ENCODE measurements at places on chromosomes 5 and 9.
A peak's percentile ranks its signal among the peaks of the same experiment; 100 is the strongest.

DNA sequence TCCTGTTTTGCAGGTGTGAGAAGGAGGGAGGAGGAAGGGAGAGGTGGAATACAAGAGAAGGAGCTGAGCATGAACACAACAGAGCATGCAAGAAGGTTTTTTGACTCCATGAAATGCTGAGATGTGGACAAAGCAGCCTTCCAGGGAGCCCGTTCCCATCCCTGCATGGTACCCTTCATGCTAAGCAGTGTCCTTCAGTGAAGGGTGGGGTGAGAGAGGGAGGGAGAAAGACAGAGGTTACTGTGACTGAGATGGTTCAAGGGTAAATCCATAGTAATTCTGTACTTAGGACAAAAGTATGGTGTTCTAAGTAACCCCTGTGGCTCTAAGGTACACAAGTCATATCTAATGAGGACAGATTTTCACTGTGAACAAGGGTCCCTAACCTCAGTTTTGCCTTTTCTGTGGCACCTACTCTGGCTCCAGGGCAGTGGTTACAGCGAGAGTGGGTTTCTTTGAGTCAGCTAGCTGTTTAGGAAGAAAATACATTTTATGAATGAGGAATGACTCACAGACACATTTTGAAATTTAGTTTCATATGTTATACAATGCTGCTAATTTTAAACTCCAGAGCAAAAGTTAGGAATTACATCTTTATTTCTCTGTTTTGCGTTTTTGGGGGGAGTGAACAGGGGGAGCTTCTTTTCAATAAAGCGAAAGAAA lies 184.9 kb upstream of the SLC12A2 start:
- DNase-seq, result no peak

DNA sequence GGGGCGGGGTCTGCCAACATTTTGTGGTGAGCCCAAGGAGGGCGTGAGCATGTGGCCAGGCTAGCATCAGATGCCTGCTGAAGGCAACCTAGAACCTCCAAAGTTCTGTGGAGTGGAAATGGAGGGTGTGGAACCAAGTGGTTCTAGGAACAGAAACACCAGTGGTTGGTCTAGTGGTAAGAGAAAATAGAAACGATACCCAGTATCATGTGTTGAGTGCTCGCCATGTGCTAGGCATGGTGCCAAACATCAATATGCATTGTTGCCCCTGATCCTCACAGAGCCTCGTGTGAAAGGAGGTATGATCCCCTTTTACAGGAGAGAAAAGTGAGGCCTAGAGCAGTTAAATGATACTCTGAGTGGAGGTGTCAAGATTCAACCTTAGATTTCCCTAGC lies 31.5 kb upstream of the MVB12B start:
- no peak for DNase-seq

- DNase-seq, result no peak
Measured at GRCh38 chr5:88666761-88667495, 216.1 kb downstream of the MEF2C start.

- DNase-seq, result no peak
Measured at GRCh38 chr9:79111653-79112052, 460.1 kb upstream of the TLE4 start.

DNA sequence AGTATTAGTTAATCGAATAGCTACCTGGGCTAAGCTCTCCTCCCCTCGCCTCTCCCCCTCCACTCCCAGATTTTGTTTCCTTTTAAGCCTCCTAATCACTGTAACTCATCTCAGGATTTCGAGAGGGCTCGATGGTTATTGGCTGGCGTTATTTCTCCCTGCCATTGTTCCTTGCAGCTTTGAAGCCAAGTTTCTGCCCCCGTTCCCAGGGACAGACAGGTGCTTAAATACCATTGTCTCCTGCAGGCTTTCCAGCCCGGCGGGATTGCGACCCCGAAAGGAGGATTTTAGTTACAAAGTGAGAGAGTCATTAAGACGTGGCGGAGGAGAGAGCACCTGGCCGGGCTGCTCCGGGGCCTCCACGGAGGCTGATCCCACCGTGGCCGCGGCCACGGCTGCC lies 46.2 kb downstream of the ASS1 start:
- DNase-seq, result no peak

DNA sequence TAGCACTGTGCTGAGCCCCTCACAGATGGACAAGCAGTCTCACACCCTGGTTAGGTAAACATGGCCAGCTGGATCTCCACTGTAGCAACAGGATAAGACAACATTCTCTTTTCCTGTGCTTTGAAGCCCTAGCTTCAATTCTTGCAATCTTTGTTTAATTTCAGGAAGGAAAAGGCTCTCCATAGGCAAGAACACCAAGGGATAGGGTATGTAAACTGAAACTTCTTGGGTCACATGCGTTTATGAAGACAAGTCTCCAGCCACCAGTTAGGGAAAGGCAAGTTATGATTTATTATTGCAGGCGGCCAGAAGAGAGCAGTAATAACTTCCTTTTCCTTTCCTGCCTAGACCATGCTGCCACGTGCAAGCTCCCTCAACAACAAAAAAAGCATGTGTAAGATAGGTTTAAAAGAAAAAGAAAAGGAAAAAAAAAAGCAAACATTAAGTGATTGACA lies 50.1 kb upstream of the POU5F2 start:
- no peak for DNase-seq

DNA sequence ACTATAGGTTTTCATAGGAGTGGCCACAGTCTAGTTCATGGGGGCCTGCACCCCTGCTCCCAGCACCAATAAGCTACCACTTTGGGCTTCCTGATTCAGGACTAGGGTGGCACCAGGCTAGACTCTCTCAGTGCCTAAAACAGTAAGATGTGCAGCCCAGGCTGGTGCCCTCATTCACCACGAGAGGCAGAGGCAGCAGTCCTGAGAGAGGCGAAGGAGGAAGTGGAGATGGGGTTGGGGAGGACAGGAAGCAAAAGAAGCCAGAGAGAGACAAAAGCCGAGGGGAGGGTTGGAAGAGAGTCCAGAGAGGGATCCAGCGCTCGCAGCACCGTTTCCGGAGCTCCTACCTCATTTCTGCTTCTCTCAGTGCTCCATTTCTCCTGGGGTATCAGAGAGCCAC lies 180.9 kb downstream of the MED10 start:
- no peak for DNase-seq

GRCh38 chr5:176901260-176902101 lies 2.3 kb upstream of the HK3 start:
- no peak for DNase-seq

GRCh38 chr5:16508730-16509531 lies 43.3 kb upstream of the ZNF622 start:
- no peak for DNase-seq

DNA sequence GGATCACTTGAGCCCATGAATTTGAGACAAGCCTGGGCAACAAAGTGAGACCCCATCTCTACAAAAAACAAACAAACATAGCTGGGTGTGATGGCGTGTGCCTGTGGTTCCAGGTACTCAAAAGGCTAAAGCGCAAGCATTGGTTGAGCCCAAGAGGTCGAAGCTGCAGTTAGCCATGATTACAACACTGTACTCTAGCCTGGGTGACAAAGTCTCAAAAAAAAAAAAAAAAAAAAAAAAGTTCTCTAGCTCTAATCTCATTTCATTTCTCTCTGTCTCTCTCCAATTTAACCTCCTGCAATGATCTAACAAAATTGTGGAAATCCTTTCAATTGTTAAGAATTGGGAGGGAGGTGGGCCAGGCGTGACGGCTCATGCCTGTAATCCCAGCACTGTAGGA lies 33.3 kb downstream of the LPAR1 start:
- DNase-seq, result no peak

GRCh38 chr5:31827867-31828266 lies 188.9 kb downstream of the PDZD2 start:
- DNase-seq, result no peak

DNA sequence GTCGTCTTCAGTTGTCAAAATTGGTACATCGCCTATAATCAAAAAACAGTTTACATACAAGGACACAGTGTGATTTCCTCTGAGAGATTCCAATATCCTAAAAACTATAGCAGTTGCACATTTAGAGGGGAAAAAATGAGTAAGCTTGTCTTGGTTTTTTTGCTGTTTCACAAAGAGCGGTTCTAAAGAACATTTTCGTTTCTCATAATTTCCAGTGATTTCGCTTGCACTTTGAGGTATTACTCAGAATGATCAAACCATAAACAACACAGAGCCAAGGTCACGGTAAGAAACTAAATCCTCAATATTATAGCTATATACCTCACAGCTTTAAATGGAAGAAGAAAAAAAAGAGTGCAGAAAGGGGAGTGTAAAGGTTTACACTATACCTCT lies 861 bp downstream of the MTX3 start:
- DNase-seq, result no peak

DNA sequence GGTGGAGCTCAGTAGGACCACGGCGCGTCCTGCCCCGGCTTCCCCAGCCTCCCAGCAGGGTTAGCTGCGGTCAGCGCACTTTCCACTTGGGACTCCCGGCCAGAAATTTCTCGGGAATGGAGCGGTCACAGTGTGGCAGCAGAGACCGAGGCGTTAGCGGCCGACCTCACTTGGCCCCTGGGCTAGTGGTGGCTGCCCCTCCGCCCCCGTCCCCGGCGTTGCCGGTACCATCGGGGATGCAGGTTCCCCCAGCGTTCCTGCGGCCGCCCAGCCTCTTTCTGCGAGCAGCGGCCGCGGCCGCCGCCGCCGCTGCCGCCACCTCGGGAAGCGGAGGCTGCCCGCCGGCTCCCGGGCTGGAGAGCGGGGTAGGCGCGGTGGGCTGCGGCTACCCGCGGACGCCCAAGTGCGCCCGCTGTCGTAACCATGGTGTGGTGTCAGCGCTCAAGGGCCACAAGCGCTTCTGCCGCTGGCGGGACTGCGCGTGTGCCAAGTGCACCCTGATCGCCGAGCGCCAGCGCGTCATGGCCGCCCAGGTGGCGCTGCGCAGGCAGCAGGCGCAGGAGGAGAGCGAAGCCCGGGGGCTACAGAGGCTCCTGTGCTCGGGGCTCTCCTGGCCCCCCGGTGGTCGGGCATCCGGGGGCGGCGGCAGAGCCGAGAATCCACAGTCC lies 460 bp downstream of the DMRTA1 start:
- no peak for DNase-seq

DNA sequence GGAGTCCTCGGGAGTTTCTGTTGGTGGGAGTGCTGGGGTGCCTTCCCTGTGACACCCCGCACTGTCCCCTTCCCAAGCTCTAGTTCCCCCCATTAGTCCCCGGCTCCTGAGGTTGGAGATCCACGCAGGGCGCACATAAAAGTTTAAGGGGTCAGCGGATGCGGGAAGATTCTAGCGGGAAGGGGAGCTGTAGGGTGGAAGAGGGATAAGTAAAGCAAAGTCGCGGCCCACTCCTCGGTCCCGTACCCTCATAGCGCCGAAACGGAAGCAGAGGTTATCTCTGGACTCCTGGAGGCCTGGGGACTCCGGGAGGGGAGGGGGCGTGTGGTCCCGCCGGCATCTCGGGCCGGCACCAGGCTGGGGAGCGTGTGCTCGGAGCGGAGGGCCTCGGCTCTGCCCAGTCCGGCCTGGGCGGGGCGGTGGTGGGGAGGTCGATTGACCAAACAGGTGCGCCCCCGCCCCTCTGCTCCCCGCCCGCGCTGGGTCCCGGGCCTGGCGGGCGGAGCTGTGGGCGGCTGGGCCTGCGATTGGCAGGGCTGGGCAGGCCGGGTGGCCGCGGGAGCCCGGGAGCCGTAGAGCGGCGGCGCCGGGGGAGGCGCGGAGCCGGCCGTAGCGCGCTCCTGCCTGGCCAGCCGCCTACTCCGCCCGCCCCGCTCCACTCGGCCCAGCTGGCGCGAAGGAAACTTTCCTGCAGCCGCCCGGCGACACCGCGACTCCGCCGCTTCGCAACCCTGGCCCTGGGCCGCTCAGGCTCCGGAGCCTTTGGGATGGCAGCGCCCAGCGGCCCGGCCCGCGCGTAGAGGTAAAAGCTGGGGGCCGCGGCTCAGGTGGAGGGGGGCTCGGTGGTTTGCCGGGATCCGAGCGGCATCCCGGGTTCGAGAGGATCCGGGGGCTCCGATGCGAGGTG lies 52.2 kb upstream of the DAB2IP start:
- no peak for DNase-seq

- DNase-seq, result no peak
Measured at GRCh38 chr5:100493996-100494395, 41.2 kb upstream of the FAM174A start.

- no peak for DNase-seq
Measured at GRCh38 chr9:77019236-77019925, at the start of gene FOXB2. TSS of gene FOXB2 (plus strand) at chr9:77019655. CDS start at chr9:77019655, 0 bp downstream.

DNA sequence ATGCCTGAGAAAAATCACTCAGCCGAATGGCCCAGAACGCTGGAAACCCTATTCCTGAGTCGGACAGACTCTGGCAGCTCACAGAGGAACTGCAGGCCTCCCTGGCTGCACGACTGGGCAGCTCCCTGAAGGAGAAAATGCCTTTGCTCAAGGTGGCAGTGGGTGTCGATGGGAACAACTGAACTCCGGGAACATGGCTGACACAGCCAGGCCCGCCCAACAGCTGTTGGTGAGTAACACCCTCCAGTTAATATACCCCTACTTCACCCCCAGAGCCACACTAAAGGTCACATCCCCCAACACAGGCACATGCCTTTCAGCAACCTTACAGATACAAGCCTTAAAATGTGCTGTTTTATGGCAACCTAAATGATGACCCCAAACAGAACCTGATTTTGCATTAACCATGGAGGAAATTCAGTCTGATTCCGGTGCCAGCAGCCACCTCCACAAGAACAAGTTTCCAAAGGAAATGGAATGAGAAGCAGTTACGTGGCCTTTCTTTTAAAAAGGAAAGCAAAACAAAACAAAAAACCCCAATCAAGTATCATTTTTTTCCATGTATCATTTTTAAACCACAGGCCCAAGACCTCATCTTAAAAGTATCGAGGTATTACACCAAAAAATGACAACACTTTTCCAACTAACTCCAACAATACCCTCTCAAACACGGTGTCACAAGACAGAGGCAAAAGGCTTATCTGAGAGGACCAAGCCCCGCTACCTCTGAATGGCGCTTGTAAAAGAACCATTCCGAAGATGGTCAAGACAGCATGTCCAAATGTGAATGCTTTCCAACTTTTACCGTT lies 3.1 kb downstream of the KLF9 start:
- DNase-seq, result peak; percentile 40

GRCh38 chr9:115194216-115194615 lies 76.3 kb upstream of the TNC start:
- DNase-seq, result no peak

DNA sequence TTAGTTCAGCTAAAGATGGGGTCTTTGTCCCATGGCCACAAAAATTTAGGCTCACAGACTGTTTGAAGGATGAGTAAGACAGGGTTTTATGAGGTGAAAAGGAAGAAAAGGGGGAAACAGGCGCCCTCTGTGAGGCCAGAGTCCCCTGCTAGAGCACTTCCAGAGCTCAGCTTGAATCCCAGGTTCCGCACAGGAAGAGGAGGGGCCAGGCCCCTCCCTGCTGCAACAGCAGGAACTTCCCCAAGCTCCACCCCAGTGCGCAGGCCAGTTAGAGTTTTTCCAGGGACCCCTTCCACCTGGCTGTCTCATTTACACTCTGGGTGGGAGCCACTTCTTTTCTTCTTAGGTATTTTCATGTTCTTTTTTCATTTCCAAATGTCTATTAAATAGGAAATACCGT lies 480.8 kb downstream of the PSAT1 start:
- DNase-seq, result no peak

GRCh38 chr9:110954822-110955291 lies 83.4 kb downstream of the LPAR1 start:
- no peak for DNase-seq

- DNase-seq, result no peak
Measured at GRCh38 chr5:14932902-14933469, 61.4 kb upstream of the ANKH start.

GRCh38 chr9:91116211-91116610 lies 245.5 kb downstream of the AUH start:
- no peak for DNase-seq
